Activated naive CD8-positive, alpha-beta T cell treated with anti-CD3 and anti-CD28 coated beads, Interleukin-2, amount 10 ng/mL, durations not matched to agents 7 days and 5 days (primary cell): ENCODE measurements at places on chromosomes 1 and 21. TPM values are rescaled to one million over a fixed set of nuclear protein-coding genes. Genes with fewer than 3 reads are reported as not detected.

GRCh38 chr1:26493267-26493666, 21.0 kb downstream of the HMGN2 start:
- no peak overlapping the region for H3K4me3 ChIP-seq
- DNase-seq, result no peak

DNA sequence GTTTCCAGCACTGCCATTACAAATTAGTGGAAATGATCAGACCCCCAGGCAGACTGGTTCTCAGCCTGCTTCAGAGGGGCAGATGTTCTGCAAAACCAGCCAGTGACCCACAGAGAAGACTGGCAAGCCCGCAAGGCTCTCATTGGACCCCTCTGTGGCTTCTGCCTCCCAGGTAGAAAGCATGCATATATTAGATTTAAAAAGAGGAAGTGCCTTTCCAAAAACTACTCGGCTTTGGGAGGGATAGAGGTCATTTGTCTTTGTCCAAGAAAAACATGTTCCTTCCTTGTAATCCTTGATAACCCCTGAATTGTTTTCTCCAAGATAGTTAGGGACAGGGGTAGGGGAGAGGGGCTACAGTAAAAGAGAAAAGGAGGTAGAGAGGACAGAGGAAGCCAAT, 11.8 kb downstream of the HIVEP3 start:
- H3K36me3 ChIP-seq, result peaks cover 22% of the 10 kb centered on the region
- H3K27ac ChIP-seq, result no peak overlapping the region
- no peak overlapping the region for H3K4me3 ChIP-seq
- peaks cover 2% of the 10 kb centered on the region for H3K27me3 ChIP-seq
- peaks cover 27% of the 10 kb centered on the region for H3K4me1 ChIP-seq
- no peak for DNase-seq

- H3K36me3 ChIP-seq, result peaks cover 1% of the 10 kb centered on the region
- no peak overlapping the region for H3K4me3 ChIP-seq
- H3K27me3 ChIP-seq, result peaks cover 18% of the 10 kb centered on the region
- no peak overlapping the region for H3K27ac ChIP-seq
- peaks cover 9% of the 10 kb centered on the region for H3K4me1 ChIP-seq
Observed at GRCh38 chr1:16231331-16232315, 5.4 kb downstream of the CPLANE2 start.

DNA sequence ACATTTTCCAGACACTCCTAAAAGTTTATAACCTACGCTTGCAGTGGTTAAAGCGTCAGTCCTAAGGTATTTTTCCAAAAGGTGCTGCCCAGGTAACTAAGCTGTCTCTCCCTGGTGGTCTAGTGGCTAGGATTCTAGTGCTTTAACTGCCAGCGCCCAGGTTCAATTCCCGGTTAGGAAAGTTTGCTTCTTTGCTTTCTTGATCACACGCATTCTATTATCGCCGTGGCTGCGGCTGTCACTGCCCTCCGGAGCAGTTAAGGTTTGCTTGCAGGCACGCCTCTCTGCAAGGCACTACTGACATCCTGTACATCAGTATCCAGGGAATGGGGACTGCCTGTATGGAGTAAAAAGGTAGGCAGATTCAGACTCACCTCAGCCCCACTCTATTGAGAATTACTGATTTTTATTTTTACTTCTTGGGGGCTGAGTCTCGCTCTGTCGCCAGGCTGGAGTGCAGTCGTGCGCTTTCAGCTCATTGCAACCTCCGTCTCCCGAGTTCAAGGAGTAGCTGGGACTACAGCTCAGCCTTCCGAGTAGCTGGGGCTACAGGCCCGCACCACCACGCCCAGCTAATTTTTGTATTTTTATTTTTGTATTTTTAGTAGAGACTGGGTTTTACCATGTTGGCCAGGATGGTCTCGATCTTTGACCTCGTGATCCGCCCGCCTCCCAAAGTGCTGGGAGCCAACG, 53.2 kb upstream of the CFAP126 start:
- H3K27ac ChIP-seq, result no peak overlapping the region
- DNase-seq, result no peak
- peaks cover 5% of the 10 kb centered on the region for H3K27me3 ChIP-seq
- peaks cover 2% of the 10 kb centered on the region for H3K36me3 ChIP-seq

GRCh38 chr1:158255656-158256055, 1.4 kb downstream of the CD1A start:
- H3K27me3 ChIP-seq, result peaks cover 31% of the 10 kb centered on the region
- no peak overlapping the region for H3K4me3 ChIP-seq
- H3K27ac ChIP-seq, result no peak overlapping the region
- DNase-seq, result no peak
- no peaks in the 10 kb centered on the region for H3K36me3 ChIP-seq

- H3K4me1 ChIP-seq, result no peaks in the 10 kb centered on the region
- H3K27ac ChIP-seq, result no peak overlapping the region
- no peaks in the 10 kb centered on the region for H3K27me3 ChIP-seq
- no peak for DNase-seq
- no peak overlapping the region for H3K4me3 ChIP-seq
Observed at GRCh38 chr1:103084181-103084580, 24.1 kb downstream of the COL11A1 start.

- peaks cover 20% of the 10 kb centered on the region for H3K36me3 ChIP-seq
- H3K4me1 ChIP-seq, result peaks cover 22% of the 10 kb centered on the region
- DNase-seq, result no peak
Observed at GRCh38 chr1:39405358-39405757, 86.1 kb upstream of the BMP8A start.

GRCh38 chr1:18794561-18794960, 64.9 kb downstream of the TAS1R2 start:
- peaks cover 6% of the 10 kb centered on the region for H3K27me3 ChIP-seq
- no peak overlapping the region for H3K27ac ChIP-seq
- DNase-seq, result no peak
- H3K4me1 ChIP-seq, result no peaks in the 10 kb centered on the region

DNA sequence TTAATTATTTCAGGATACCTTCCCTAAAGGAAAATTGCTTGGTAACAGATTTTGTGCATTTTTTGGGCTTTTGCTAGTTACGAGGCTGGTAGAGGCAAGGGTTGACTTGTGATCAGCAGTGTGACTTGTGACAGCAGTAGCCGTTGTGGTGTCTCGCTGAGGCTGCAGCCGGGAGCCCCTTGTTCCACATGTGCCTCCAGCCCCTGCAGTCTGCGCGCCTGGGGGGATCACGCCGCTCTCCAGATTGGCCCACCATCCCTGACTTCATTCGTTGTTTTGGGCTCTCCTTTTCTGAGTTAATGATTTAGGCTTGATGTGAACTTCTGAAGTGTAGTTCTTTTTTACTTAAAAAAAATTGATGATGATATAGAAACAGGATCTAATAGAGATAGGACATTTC, 41.5 kb downstream of the TRAPPC10 start:
- DNase-seq, result no peak
- H3K36me3 ChIP-seq, result peaks cover 21% of the 10 kb centered on the region
- no peak overlapping the region for H3K4me3 ChIP-seq
- H3K4me1 ChIP-seq, result peaks cover 14% of the 10 kb centered on the region

GRCh38 chr1:155126556-155127104, 1.0 kb upstream of the EFNA1 start:
- peaks cover 48% of the 10 kb centered on the region for H3K27me3 ChIP-seq
- no peak for DNase-seq
- peak overlapping the region; percentile 80 for H3K4me3 ChIP-seq
- peaks cover 22% of the 10 kb centered on the region for H3K4me1 ChIP-seq
- no peaks in the 10 kb centered on the region for H3K36me3 ChIP-seq
- H3K27ac ChIP-seq, result no peak overlapping the region

GRCh38 chr1:115347282-115347681, 9.2 kb upstream of the NGF start:
- no peak overlapping the region for H3K27ac ChIP-seq
- no peaks in the 10 kb centered on the region for H3K4me1 ChIP-seq
- H3K4me3 ChIP-seq, result no peak overlapping the region
- H3K27me3 ChIP-seq, result peaks cover 4% of the 10 kb centered on the region

DNA sequence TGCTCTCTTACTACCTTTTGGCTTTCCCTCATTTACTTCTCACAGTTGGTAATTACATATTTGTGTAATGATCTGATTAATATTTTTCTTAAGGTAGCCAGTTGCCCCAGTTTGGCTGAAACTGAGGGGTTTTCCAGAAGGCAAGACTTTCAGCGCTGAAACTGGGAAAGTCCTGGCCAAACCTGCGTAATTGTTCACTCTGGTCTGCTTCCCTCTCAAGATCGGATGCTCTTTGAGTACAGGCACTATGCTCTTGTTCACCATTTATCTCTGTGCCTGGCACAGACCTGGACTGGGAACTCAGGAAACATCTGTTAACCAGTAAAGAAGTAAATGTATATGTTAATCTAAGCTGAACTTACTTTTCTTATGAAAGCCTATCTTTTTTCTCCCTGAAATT, 209.6 kb upstream of the HOOK1 start:
- H3K27me3 ChIP-seq, result no peaks in the 10 kb centered on the region
- H3K36me3 ChIP-seq, result peaks cover 15% of the 10 kb centered on the region
- H3K27ac ChIP-seq, result no peak overlapping the region
- no peak overlapping the region for H3K4me3 ChIP-seq
- DNase-seq, result no peak
- H3K4me1 ChIP-seq, result no peaks in the 10 kb centered on the region

DNA sequence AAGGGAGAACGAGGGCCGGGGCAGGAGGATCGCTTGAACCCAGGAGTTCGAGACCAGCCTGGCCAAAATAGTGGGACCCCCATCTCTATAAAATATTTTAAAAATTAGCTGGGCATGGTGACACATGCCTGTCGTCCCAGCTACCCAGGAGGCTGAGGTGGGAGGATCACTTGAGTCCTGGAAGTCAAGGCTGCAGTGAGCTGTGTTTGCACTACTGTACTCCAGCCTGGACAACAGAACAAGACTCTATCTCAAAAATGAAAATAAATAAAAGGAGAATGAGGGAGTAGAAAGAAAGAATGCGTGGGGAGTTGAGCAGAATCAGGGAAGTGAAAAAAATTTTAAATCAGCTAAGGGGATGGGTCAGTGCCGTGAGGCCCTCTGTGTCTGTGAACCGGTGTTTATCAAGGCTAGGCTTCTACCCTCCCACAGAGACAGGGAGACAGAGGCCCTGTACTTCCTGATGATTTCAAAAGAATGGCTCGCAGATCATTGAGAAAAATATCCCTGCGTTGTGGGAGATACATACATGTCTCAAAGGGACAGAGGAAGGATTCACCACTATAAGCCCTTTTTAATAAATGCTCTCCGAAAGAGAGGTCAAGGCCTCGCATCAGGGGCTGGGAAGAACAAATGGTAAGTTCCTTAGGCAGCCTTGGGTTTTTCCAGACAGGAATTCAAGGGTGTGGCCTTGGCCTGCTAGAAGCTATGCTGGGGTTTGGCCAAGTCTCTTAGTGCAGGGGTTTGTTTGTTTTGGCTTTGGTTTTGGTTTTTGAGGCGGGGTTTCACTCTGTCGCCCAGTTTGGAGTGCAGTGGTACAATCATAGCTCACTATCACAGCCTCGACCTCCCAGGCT, 20.7 kb downstream of the IL10RB start:
- no peaks in the 10 kb centered on the region for H3K27me3 ChIP-seq
- H3K4me1 ChIP-seq, result no peaks in the 10 kb centered on the region

GRCh38 chr1:13604721-13605120, 21.1 kb downstream of the PDPN start:
- peaks cover 8% of the 10 kb centered on the region for H3K27me3 ChIP-seq
- H3K4me1 ChIP-seq, result no peaks in the 10 kb centered on the region
- no peak overlapping the region for H3K27ac ChIP-seq
- H3K36me3 ChIP-seq, result no peaks in the 10 kb centered on the region
- no peak overlapping the region for H3K4me3 ChIP-seq
- no peak for DNase-seq

GRCh38 chr21:31752352-31752751, 20.4 kb upstream of the SCAF4 start:
- H3K36me3 ChIP-seq, result no peaks in the 10 kb centered on the region
- no peaks in the 10 kb centered on the region for H3K4me1 ChIP-seq
- H3K27ac ChIP-seq, result no peak overlapping the region
- H3K4me3 ChIP-seq, result no peak overlapping the region
- DNase-seq, result no peak
- H3K27me3 ChIP-seq, result no peaks in the 10 kb centered on the region

DNA sequence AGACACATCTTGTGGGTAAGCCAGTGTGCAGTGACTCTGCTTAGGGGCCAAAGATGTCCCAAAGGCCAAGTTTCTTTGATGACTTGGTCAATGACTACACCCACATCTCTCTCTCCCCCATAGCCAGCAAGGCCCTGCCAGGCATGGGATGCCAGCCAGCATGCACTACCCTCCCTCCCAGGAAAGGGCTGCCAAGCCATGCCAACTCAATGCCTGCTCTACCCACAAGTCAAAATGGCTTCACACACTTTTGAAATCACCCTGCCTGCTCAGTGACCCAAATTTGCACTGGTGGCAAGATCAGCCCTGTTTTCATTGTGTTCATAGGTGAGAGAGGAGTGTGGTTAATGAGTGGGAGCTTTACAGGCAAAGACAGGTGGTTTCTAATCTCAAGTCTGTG, 112.5 kb downstream of the MATN1 start:
- H3K4me3 ChIP-seq, result no peak overlapping the region
- no peak for DNase-seq
- H3K27me3 ChIP-seq, result peaks cover 2% of the 10 kb centered on the region
- no peaks in the 10 kb centered on the region for H3K4me1 ChIP-seq
- H3K36me3 ChIP-seq, result no peaks in the 10 kb centered on the region
- H3K27ac ChIP-seq, result no peak overlapping the region

DNA sequence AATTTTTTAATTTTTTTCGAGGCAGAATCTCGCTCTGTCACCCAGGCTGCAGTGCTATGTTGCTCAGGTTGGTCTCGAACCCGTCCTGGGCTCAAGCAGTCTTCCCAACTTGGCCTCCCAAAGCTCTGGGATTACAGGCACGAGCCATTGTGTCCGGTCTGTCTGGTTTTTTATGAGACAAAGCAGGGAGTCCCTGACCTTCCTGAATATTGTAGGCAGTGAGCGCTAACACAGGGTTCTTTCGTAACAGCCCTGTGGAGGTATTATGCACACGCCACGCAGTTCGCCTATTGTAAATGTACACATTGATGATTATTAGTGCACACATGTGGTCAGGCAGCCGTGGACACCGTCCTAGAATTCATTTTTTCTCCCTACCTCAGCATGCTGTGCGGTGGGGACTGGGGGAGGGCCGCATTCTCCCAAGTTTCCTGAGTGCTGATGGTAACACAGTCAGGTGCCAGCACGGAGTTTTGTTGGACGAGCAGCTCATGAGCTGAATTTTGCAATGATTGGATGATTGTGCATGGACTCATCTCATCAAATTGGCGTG, 19.6 kb downstream of the SPSB1 start:
- peaks cover 10% of the 10 kb centered on the region for H3K4me1 ChIP-seq
- H3K27me3 ChIP-seq, result no peaks in the 10 kb centered on the region
- no peak overlapping the region for H3K27ac ChIP-seq
- H3K36me3 ChIP-seq, result no peaks in the 10 kb centered on the region

- DNase-seq, result no peak
- no peaks in the 10 kb centered on the region for H3K27me3 ChIP-seq
- peaks cover 4% of the 10 kb centered on the region for H3K4me1 ChIP-seq
- no peak overlapping the region for H3K4me3 ChIP-seq
Observed at GRCh38 chr1:115183158-115183557, 93.9 kb upstream of the TSPAN2 start.

Gene RGS7
- total RNA-seq, result not detected

Gene UBE2U
- not detected for total RNA-seq

Gene CELA2B
- not detected for total RNA-seq

Gene SRGAP2B
- 31.7 TPM for total RNA-seq

Gene HES4
- 1.1 TPM for total RNA-seq

Gene TMEM269
- 0.22 TPM for total RNA-seq

Gene HSD3B2
- total RNA-seq, result not detected

Gene BRDT
- total RNA-seq, result not detected
